Activated effector memory CD4-positive, alpha-beta T cell treated with anti-CD3 and anti-CD28 coated beads, Interleukin-2, amount 50 U/mL, for 16 hours (primary cell): ENCODE measurements at places on chromosomes 2 and 18.

DNA sequence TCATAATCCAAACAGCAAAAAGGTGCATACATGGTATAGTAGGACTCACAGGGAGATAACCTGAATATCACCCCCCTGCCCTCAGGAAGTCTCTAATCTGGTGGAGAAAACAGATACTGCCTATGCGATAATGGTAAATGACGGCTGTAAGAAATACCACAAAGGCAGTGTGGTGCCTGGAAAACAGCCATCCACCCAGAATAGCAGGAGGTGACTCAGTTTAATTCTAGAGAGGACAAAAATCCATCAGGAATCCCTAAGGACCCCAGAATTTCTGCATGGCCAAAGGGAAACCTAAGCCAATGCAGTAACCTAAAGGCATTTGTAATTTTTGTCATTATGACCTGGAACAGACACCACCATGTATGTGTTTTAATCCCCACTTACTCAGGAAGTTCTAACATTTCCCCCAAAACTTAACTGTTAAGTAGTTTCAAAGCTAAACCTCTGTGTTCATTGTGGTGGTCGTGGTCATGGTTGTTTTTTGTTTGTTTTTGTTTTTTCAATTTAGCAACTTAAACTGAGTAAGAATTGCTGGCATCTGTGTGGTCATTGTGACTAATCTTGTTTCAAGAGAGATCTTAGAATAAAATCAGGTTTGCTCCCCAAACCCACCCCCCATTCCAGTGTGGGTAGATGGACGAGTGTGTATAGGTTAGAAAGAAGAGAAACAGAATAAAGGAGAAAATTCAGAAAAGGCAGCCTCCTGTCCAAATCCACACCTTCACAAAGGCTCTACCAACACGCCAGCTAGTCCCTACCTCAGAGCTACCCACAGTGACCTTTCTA is 121.5 kb upstream of the CDCA7 start:
- no peak for DNase-seq

- no peak for DNase-seq
Observed at GRCh38 chr2:234203135-234203984, 152.9 kb downstream of the SPP2 start.

DNA sequence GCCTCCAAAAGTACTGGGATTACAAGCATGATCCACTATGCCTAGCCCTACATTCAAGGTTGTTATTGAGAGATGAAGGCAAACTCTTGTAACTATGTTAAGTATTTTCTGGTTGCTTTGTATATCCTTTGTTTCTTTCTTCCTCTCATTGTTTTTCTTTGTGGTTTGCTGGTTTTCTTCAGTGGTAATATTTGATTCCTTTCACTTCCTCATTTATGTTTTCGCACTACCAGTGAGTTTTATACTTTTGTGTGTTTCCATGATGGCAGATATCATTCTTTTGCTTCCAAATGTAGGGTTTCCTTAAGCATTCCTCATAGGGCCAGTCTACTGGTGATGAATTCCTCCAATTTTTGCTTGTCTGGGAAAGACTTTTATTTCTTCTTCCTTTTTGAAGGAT is 90.2 kb downstream of the NCK2 start:
- no peak for DNase-seq

DNA sequence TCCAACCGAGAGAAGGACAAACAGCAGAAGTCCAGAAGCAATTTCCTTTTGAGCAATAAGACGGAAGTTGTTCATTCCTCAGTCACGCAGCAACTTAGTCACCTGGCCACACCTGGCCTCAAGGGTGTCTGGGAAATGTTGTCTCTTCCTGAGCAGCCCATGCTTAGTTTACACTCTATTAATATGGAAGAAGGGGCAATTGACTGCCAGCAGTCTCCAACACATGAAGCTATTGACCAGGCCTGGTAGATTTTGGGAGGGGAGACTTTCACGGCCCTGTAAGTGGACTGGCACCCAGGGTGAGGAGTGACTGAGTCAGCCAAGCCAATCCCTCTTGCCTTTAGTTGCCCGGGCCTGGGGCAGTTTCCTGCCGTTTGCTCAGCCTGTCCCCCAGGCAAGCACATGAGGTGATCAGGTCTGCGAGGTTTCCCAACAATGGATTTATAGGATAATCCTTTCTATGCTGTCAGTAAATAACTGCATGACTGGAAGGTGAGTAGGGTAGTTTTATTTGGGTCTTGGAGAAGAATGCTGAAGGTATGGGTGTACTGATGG is 43.8 kb upstream of the PPP4R1 start:
- no peak for DNase-seq

GRCh38 chr2:85259879-85260278 is 67.9 kb downstream of the TGOLN2 start:
- DNase-seq, result no peak

DNA sequence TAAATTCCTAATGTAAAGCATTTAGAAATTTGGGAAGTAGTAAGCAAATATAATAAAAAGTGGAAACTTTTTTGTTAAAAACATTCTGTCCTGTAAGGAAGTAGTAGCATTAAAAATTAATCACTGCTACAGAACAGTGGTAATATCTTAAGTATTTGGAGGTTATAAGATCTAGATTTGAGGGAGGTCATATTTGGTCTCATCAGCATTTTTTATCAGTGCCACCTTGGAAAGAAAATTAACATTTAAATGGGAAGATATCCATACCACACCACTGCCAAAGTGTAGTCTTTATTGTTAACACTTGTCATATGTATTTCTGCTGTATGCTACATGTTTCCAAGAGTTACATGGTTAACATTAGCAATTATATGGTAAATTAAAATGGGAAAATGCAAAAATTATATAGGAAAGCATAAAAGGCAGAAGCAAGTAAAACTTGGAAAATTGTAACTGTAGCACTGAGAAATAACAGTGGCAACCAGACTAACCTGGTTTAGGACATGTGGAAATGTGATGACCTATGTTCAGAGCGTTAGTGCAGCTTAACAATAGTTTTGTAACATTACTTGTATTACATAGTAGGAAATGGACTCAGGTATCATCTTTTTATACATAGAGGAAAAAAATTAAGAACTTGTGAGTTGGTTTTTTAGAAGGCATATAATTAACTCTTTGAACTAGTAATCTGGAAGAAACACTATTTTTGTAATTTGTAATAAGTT is 47.2 kb downstream of the CLIP4 start:
- no peak for DNase-seq

GRCh38 chr2:176124110-176124946 is 1.8 kb downstream of the HOXD9 start:
- no peak for DNase-seq

DNA sequence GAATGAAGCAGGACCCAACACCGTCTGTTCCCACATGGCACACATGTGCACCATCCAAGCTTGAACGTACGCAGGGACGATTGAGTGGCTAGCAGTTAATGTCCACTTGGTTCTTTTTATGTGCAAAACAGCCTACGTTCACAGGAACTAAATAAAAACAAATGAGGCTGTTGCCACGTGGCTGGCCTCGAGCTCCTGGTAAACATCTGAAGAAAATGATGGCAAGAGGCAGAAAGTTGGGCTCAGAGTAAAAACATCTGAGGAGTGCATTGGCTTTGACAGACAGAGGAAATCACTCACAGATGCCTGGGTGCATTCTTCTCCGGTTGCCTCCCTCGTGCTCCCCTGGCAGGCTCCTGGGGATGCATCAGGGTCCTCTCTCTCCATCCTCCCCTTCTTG is 177.9 kb downstream of the NRP2 start:
- DNase-seq, result no peak

- DNase-seq, result no peak
Observed at GRCh38 chr2:239951129-239951734, 73.9 kb downstream of the NDUFA10 start.

DNA sequence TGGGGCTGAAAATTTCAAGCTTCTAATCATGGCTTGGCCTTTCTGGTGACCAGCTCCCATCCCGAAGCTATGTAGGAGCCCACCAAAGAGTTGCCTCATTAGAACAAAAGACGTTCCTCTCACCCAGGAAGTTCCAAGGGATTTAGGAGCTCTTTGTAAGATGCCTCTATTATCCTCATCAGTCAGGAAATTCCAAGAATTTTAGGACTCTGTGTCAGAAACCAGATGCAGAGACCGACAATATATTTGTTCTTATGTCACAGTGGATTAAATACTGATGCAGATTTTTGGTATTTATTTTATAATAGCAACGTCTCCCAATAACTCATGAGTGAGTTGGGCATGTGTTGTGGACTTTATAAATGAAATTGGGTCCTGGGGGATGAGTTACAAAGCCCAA is 91.8 kb upstream of the SKOR2 start:
- DNase-seq, result no peak

GRCh38 chr18:74454279-74454751 is 2.8 kb downstream of the DIPK1C start:
- DNase-seq, result no peak

DNA sequence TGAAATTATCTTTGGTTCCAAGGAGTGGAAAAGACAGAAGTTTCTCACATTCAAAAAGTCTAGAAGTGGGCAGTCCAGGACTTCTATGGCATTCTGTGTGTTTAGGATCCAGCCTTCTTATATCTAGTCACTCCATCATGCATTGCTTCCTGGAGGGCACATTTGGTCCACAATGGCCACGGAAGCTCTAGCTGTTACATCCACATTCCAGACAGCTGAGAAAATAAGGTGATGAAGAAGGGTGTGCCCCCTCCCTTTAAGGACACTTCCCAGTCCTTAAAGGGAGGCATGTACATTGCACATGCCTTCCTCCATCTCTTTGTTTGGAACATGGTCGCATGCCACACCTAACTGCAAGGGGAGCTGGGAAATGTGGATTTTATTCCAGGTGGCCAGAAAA is 59.9 kb upstream of the BZW1 start:
- DNase-seq, result no peak

DNA sequence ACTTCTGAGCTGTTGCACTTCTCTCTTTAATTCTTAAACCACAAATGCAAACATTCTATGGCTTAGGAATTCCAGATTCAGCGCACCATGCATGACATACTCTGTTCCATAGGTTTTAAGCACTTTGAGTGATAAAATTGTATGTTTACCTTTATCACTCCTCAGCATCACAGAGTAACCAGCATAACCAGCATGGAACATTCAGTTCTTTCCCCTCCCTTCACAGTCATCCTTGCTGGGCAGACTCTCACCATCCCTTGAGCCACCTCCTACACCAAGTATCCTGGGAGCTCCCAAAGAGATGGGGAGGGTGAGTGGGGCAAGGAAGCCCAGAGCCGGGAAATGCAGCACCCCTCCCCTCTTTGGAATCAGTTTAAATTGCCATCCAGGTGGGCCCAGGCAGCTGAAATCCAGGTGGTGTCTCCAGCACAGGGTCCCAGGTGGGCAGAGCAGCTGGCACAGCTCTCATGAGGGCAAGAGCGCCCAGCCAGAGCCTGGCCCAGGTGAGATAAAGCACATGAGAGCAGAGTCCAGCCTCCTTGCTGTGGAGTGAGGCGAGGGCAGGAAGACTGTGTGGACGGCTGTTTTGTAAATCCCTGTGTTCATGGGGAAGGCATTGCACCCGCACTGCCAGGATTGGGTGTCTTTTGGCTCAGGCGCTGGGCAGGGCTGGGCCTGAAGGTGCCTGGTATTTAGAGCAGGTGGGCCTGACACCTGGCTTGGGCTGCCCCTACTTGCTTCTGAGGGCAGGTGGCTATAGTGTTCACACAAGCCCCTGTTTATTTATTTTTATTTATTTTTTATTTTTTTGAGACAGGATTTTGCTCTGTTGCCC is 36.8 kb downstream of the LAMA3 start:
- no peak for DNase-seq

DNA sequence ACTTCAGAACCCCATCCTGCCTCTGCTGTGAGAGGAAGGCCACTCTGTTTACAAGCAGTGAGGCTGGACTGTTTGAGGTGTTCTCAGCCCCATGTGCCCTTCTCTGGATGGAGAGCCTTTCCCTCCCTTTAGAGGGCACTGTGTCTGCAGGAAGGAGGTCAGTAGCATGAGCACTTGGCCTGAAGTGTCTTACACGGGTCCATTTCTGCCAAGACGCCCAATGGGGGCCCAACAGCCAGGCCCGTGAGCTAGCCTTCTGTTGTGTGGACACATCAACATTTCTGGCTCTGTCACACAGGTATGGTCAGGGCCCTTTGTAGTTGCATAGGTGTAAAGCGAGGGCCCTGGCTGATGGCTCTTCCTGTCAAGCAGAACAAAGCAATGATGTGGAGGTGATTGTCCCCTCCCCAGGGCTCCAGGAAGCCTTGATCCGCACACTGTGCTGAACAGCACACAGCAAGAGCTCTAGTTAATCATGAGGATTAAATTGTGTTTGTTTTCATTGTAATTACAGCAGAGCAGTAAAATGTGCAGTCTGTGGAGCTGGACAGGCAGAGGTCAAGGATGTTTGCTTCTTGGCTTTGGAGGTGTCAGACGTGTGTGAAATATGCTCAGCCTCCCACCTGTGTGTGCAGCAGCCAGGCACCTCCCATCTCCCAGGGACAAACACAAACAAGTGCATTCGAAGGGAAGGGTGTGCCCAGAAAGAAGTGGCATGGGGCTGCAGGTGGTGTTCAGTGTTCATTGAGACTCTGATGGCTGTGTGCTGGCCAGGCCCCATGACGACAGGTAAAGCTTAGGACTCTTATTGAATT is 132.1 kb downstream of the SH3RF3 start:
- peak; percentile 50 for DNase-seq

GRCh38 chr2:42859006-42859552 is 66.7 kb upstream of the HAAO start:
- DNase-seq, result peak; percentile 77

DNA sequence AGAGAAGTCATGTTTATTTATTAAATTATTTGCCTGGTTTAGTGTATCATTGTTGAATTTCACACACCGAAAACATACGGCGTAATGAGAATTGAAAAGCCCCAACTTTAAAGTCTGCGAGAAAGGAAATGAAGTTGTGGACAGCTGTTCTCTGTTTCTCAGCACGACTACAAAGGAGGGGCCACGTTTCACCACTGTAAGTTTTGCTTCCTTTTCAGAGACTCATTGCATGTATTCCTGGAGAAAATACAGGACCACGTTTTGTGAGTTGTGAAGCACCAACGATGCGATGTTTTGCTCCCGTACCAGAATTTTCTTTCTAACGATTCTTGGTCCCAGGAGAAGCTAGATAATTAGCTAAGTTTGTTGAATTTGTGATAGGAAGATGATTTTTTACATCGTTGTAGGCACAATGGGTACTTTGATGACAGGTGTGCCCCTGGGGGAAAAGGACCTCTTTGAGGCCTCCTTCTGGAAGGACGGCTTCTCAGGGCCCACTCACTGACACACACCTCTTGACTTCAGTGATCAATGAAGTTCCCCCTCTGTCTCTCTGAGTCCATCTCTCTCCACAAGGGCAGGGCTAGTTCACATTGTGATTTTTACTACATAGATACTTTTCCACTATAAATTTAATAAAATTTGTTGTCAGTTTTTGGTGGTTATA is 23.7 kb upstream of the ACKR3 start:
- DNase-seq, result no peak

- DNase-seq, result no peak
Observed at GRCh38 chr2:64988420-64989125, 626 bp upstream of the SLC1A4 start.
